ENCODE measurements at places on chromosomes 6 and 20. TPM values are rescaled to one million over a fixed set of nuclear protein-coding genes. Genes with fewer than 3 reads are reported as not detected.

Gene KIF6
- total RNA-seq: 0.55 TPM

DNA sequence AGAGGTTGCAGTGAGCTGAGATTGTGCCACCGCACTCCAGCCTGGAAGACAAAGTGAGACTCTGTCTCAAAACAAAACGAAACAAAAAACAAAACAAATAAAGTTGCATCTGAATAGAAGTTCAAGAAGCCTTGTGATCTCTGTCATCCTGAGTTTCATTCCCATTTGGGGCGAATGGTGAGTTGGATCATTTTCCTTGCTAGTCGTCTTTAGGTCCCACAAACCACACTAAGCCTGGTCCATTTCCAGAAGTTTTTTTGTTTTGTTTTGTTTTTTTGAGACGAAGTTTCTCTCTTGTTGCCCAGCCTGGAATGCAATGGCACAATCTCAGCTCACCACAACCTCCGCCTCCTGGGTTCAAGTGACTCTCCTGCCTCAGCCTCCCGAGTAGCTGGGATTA, 33.8 kb downstream of the ZNF217 start:
- no peak for DNase-seq

GRCh38 chr20:38165966-38166702, 1.1 kb upstream of the TGM2 start:
- DNase-seq: peak; percentile 20

DNA sequence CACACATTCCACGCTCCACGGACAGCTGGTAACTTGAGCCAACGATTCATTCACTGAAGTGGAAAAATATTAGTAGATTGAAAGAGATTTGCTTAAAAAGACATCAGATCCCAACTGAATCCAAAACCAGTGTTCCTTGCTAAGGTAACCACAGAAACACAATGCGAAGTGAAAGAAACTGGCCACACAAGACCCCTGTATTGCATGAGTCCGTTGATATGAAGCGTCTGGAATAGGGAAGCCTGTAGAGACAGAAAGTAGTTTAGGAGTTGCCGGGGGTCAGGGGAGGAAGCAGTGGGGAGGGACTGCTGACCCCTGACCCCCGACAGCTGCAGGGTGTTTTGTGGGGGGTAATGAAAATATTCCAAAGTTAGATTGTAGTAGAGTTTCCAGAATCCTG, 10.0 kb downstream of the PCK1 start:
- no peak for DNase-seq

- peak; percentile 86 for DNase-seq
Observed at GRCh38 chr20:51156041-51156982, 133.4 kb upstream of the KCNG1 start.

DNA sequence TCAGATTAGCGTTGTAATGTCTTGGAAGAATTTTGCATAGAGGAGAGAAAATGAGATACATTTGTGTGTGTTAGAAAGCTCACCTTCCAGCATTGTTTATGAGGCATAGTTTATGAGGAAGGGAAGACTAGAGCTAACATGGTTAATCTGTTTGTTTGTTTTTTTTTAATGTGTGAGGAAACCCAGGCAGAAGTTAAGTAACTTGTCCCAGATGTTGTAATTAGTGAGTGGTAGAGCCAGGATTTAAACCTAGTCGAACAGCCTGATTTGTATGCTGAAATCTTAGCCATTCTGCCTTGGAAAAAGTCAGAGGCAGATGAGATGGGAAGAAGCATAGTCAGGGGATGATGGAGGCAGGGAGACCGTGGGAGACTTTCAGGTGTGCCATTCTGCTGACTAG, 29.1 kb downstream of the NDUFAF5 start:
- no peak for DNase-seq

Gene FBXO5
- 1.9 TPM for total RNA-seq

Gene CNBD2
- 14.6 TPM for total RNA-seq

Gene PRICKLE4
- 4.1 TPM for total RNA-seq

All from sigmoid colon (tissue), 7 donors.